ENCODE measurements at places on chromosomes 7 and 10.
A peak's percentile ranks its signal among the peaks of the same experiment; 100 is the strongest.

DNA sequence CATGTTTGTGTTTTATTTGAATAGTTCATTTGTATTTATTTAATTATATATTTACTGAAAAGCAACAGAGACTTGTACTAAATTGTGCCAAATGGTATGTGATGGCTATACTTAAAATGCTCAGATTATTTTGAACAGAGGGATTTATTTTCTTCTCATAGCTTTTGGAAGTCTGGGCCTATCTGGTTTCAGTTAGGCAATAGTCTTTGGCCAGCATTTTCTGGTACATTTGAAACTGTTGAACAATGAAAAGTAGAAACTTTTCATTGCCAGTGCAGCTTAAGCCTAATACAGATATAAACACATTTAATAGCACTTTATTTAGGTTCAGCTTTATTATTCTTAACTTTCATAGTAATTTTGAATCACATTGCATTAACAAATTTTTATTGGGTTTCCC is 188.0 kb downstream of the TAX1BP1 start:
- DNase-seq, result no peak

DNA sequence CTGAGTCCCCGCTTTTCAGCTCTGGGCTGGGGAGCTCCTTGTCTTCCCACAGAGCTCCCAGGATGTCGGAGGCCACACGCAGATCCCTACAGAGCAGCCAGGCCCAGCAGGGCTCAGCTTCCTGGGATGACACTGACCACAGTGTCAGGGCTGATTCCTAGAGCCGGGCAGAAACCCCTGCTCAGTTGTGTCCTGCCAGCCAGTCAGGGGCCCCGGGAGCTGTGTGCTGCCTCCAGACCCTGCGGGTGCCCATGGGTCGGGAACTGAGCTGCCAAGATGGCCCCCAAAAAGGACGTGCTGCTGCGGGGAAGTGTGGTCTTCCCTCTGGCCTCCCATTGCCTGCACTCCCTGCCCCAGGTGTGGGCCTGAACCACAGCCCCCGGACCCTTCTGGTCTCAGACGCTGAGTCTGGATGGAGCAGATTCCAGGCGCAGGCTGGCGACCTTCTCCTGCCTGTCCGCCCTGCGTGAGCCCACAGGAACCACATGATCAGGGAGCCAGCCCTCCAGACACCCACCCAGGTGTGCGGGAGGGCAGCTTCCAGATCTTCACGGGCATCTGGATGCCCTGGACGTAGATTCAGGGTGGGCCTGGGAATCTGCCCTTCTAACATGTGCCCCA is 217.4 kb downstream of the MAD1L1 start:
- DNase-seq, result no peak

- DNase-seq, result no peak
Observed at GRCh38 chr7:47944536-47945260, 3.6 kb downstream of the PKD1L1 start.

DNA sequence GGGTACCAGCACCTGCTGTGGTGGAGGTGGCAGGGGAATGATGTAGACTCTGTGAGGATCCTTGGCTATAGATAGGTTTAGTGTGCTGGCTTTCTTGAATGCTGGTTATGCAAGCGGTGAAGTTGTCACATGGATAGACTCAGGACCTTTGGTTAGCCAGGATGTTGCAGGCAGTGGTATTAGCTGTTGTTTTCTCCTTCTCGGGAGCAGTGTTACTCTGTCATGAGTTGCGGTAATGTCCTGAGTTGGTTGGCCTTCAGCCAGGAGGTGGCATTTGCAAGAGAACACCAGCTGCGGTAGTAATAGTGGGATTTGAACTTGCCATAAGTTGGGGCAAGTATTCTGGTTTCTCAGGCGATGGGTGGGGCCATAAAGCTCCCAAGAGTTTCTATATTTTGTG is 10.8 kb downstream of the AGK start:
- no peak for DNase-seq

DNA sequence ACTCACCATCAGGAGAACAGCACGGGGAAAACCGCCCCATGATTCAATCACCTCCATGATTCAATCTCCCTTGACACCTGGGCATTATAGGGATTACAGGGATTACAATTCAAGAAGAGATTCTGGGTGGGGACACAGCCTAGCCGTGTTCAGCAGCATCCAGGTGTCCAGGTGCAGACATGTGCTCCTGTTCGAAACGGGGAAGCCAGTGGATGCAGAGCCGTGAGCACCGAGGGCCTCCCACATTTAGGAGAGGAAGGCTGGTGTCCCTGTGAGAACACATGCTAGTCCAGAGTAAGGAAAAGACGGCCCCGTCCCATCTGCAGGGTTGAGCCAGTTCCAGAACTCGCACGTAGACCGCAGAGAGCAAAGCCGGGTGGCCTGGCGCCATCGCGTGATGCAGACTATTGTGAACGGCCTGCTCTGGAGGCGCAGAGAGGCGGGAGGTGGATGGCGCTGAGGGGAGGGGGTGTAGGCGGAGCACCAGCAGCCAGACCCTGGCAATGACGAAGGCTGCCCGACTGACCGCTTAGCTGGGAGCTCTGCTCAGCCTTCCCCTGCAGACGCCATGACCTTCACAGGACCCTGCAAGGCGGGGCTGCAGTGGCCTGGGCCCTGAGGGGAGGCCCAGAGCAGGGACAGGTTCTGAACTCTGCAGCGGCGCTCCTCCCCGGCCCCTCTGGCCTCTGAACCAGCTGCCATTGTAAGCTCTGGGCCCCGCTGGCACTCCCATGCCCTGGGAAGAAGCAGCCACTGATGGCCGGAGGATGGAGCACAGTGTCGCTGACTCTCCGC is 141.6 kb upstream of the TCERG1L start:
- peak; percentile 66 for DNase-seq

GRCh38 chr10:101467286-101467770 is 113.4 kb downstream of the BTRC start:
- DNase-seq, result no peak

DNA sequence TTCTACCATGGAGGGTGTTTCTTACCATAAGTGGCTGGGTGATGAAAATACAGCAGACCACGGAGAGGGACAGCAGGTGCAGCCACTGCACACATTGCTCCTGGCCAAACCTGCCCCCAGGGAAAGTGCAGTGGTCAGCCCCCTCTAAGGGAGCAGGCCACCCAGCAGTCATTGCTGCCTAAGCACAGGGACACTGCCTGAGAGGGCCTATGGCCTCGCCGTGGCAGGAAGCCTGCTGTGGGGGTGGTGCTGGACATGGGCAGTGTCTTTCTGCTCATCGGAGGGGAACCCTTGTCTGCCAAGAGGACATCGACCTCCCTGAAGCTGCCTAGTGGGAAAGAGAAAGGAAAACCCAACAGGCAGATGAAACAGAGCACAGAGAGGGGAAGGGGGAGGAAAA is 118.3 kb downstream of the PKD1L1 start:
- no peak for DNase-seq

DNA sequence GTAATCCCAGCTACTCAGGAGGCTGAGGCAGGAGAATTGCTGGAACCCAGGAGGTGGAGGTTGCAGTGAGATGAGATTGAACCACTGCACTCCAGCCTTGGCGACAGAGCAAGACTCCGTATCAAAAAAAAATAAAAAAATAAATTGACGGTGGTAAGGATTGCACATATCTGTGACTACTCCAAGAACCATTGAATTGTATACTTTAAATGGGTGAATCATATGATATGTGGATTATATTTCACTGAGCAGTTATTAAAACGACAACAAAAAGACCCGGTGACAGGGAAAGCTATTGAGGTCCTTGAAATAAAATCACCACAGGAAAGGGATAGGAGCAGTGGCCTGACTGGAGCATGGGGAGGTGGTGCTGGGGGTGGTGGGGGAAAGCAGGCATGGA is 31.2 kb upstream of the COMTD1 start:
- DNase-seq, result no peak

GRCh38 chr7:68929781-68930261 is 668.5 kb upstream of the AUTS2 start:
- DNase-seq, result no peak

GRCh38 chr7:85820702-85821443 is 634.0 kb upstream of the SEMA3D start:
- no peak for DNase-seq

- peak; percentile 15 for DNase-seq
Observed at GRCh38 chr7:81684514-81685269, 85.2 kb downstream of the HGF start.

DNA sequence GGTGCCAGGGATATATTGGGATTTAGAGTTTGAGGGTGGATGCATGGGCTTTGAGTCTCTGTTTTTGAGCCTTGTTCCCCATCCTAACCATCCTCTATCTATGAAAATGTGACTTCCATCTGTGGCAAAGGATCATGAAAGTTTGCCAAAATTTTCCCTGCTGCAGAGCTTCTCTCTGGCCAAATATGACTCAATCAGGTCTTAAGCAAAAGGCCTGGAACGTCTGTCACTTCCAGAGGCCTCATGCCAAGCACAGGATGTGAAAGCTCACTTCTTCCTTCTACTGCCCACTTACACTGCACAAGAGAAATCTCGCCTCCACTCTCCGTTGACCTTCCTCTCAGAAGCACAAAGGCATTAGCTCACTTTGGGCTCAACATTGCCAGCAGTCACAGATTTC is 696.9 kb upstream of the NRP1 start:
- peak; percentile 29 for DNase-seq

DNA sequence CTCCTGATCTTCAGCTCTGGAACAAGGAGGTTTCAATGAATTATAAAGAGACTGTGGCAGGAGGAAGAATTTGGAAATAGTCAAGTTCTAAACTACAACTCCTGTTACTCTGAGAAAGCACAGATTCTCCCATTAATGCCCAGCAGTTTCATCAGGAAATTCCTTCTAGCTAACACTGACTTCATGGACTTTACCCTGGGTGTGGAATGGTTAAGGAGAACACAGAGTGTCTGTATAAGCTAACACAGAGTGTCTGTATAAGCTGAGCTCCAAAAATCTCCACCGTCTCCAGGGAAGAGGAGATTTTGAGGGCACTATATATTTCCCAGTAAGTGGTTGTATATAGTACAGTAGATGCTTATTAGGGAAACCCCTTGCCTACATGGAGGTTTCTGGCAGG is 675.5 kb downstream of the XPNPEP1 start:
- DNase-seq, result no peak

- no peak for DNase-seq
Observed at GRCh38 chr10:75432763-75433162, 1.3 kb downstream of the LRMDA start.

- DNase-seq, result no peak
Observed at GRCh38 chr10:21372651-21373410, 152.7 kb downstream of the SKIDA1 start.

All from C1 segment of cervical spinal cord (tissue), 14 donors.